ENCODE measurements at places on chromosomes 1 and 21.

GRCh38 chr1:18693256-18694098 is 62.8 kb downstream of the PAX7 start:
- no peak for DNase-seq

DNA sequence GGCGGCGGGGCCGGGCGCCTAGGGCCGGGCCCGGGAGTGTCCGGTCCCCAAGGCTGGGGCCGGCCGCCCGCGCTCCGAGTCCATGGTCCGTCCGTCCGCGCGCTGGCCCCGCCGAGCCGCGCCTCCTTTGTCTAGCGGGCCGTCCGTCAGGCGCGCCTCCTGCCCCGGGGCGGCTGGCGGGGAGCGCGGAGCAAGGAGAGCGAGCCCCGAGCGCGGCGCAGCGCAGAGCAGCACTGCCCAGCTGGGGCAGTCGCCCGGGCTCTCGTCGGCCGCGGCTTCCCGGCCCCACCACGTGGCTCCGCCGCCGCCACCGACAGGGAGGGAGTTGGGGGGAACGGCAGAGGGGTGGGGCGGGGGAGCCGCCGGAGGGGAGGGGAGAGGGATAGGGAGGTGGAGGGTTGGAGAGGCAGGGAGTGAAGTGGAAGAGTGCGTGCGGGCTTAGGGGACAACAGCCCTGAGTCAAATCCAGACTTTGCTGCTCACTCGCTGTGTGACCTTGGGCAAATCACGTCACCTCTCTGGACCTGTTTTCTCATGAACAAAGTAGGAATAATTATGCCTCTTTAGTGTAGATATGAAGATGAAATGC is at the start of gene NKAIN1:
TSS of gene NKAIN1 (minus strand) at position 235 of the 589 bp plus-strand sequence. CDS start 340 bp downstream, outside the sequence.
- DNase-seq = no peak

DNA sequence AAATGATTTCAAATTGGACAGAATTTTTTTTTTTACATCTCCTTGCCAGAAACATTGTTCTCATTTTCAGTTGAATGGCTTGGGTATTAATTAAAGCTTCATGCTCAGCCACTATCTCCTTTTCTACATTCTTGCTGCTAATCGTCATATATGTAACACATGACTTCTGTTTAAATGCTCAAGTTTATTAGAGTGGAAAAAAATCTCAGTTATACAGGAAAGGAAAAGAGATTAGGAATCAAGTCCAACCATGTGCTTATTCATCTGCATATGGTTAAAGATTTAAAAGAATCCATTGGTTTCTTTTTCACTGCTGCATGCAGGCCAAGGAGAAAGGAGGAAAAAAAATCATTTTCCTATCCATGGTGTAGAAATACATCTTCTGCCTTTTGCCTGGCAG is 47.3 kb upstream of the CNN3 start:
- DNase-seq = no peak

DNA sequence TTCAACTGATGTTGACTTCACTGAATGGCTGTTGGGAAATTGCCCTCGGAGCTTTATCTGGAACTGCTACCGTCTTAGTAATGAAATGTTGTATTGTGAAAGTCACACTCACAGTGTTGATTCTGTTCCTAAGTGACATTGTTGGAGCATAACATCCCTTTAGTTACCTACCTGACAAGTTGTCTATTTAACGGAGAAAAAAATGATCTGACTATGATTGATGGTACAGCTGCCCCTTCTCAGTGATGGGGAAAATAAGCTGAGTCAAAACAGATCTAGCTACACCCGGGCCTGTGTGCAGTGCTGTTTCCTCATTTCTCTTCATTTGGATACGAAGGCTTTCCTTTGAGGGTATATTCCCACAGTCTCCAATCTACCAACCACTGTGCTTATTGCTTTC is 472.3 kb upstream of the BRINP3 start:
- DNase-seq = no peak

- DNase-seq = no peak
These were observed 43.8 kb upstream of the PBX1 start for GRCh38 chr1:164515231-164515630.

Data from GM12864 (cell line).